ENCODE measurements at places on chromosomes 5 and 9. TPM values are rescaled to one million over a fixed set of nuclear protein-coding genes. Genes with fewer than 3 reads are reported as not detected.

PCDHAC2 gene
- polyA plus RNA-seq, result 0.62 TPM

- DNase-seq, result peak; percentile 84
Observed at GRCh38 chr5:177366528-177367322, 9.0 kb downstream of the RGS14 start.

- DNase-seq, result no peak
Observed at GRCh38 chr9:87569008-87569509, 71.4 kb downstream of the DAPK1 start.

BARHL1 gene
- polyA plus RNA-seq, result not detected

NUTM2F gene
- polyA plus RNA-seq, result not detected

DNA sequence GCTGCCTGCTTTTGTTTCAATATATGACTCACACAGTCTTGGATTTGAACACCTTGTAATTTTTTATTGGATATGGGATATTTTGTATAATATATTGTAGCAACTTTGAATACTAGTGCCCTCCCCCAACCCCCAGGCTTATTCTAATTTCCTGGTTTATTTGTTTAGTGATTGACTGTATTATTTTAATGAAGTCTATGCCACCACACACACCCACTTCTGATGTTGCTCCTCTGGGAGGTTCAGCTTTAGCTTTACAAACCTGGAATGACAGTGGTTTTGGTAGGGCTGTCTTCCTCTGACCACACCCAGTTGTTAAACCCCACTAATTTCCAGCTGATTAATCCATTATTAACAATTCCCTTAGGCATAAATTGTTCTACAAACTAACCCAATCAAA, 206.1 kb upstream of the NFIL3 start:
- DNase-seq, result no peak

GRCh38 chr9:133578524-133579441, 30.4 kb downstream of the FAM163B start:
- DNase-seq, result no peak

DNA sequence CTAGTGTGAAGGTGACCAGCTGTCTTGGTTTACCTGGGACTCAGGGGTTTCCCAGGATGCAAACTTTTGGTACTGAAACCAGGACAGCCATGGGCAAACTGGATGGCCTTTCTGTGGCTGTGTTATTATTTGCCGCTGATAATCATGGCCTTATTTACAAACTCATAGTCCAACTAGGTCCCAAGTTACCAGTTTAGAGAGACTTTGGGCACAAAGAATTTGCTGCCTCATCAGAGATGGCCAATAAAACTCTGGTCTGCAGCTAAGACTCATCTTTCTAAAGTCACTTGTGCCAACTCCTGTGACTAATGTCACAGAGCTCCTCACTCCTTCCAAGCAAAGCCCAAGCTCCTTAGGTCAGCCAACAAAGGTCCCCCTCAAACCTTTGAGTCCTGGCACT, 47.5 kb upstream of the PLPP6 start:
- no peak for DNase-seq

ZFP37 gene
- 12.6 TPM for polyA plus RNA-seq

GRCh38 chr9:92295240-92295790, 1.8 kb upstream of the IARS1 start:
- no peak for DNase-seq

PTCD2 gene
- polyA plus RNA-seq, result 10.7 TPM

GRCh38 chr9:104304925-104305324, 199.1 kb upstream of the OR13F1 start:
- DNase-seq, result no peak

PCDHB7 gene
- 4.7 TPM for polyA plus RNA-seq

XRCC4 gene
- 11.2 TPM for polyA plus RNA-seq

ENTREP1 gene
- polyA plus RNA-seq, result 4.0 TPM

DNA sequence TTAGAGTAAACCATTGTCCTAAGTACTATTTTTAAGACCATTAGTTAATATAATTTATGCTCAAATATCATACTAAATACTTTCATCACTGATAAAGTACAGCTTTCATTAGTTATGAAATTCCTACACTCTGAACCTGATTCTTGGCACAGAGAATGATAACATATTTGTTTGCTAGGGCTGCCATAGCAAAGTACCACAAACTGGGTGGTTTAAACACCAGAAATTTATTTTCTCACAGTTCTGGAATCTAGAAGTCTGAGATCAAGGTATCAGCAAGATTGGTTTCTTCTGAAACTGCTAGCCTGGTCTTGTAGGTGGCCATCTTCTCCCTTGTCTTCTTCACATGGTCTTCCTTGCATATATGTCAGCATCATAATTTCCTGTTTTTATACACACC, 608.4 kb downstream of the TLE1 start:
- no peak for DNase-seq

DNA sequence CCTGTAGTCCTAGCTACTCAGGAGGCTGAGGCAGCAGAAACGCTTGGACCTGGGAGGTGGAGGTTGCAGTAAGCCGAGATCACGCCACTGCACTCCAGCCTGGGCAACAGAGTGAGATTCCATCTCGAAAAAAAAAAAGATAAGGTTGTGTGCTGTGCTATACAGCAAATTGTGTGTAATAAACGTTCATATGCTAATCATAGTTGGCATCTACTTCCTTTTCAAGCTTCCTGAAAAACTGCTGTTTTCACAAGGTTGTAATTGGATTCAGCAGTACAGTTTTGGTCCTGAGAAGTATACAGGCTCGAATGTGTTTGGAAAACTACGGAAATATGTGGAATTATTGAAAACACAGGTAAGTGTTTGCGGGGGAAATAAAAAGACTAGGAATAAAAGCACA, 25.5 kb downstream of the OTULINL start:
- DNase-seq, result no peak

PIK3R1 gene
- polyA plus RNA-seq, result 69.2 TPM

LECT2 gene
- polyA plus RNA-seq, result 1.9 TPM

DNA sequence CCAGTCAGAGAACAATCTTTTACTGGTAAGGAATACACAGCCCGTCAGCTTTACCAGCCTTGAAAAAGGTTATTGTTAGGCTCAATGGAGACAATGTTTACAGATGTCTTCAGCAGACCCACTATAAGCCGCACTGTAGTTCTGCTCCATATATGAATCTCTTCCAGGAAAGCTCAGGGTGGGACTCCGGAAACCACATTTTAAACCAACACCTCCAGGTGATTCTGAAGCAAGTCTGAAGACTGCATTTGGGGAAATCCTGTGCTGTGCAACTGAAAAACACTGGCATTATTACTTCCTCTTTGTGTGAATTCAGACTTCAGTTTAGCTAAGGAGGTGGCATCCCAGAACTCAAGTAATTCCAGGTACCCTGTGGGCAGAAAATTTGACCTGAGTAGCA, 3.5 kb downstream of the GZMK start:
- DNase-seq, result no peak

CEL gene
- polyA plus RNA-seq, result 3.5 TPM

SLC36A3 gene
- not detected for polyA plus RNA-seq

GRCh38 chr5:15384176-15384575, 115.8 kb upstream of the FBXL7 start:
- no peak for DNase-seq

DNA sequence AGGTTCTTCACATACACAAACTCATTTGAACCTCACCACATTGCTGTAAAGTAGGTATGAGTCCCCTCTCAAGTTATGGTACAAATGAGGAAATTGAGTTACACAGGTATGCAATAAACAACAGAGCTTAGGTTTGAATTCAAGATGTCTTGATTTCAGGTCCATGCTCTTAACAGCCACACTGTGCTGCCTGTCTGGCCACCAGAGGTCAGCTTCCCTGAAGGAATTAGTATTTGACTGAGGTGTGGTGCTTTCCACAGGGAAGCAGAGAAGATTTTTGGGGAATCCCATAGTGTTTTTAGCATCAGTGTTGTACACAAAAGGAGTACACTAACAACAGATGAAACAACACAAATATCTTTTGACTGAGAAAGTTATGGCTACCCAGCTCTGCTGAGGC, 94.4 kb upstream of the ITGA1 start:
- DNase-seq, result no peak

PROB1 gene
- 3.2 TPM for polyA plus RNA-seq

MARVELD2 gene
- 24.1 TPM for polyA plus RNA-seq

- DNase-seq, result no peak
Observed at GRCh38 chr9:103709366-103709765, 384.7 kb upstream of the SMC2 start.

ALG2 gene
- 42.6 TPM for polyA plus RNA-seq

- DNase-seq, result no peak
Observed at GRCh38 chr5:14200312-14200990, 57.3 kb downstream of the TRIO start.

OTULINL gene
- polyA plus RNA-seq, result 10.3 TPM

- no peak for DNase-seq
Observed at GRCh38 chr5:33816791-33817190, 75.0 kb downstream of the ADAMTS12 start.

- no peak for DNase-seq
Observed at GRCh38 chr9:130935648-130936271, 3.3 kb downstream of the FIBCD1 start.

GPSM1 gene
- polyA plus RNA-seq, result 43.2 TPM

- no peak for DNase-seq
Observed at GRCh38 chr9:116204252-116204882, 50.8 kb downstream of the PAPPA start.

DNA sequence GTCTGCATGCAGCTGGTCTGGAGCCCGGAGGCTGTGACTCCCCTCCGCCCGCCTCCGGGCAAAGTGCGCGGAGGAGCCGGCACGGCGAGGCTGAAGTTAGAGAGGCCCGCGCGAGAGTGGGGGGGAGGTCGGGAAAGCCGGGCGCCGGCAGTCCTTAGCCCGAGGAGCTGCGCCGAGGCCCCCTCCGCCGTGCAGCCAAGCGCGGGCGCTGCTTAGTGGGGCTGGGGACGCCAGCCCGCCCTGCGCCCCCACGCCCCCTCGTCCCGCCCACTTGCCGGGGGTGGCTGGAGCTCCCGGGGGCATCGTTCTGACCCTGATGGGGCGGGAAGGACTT, 403 bp downstream of the NINJ1 start:
- peak; percentile 43 for DNase-seq

All from left renal cortex interstitium (tissue), 4 donors.